Suprapubic skin (tissue), 4 donors: ENCODE measurements at places on chromosomes 5 and 9.

- peaks cover 23% of the 10 kb centered on the region for H3K27me3 ChIP-seq
- no peak for DNase-seq
- no peak overlapping the region for H3K4me3 ChIP-seq
- peaks cover 25% of the 10 kb centered on the region for H3K4me1 ChIP-seq
- H3K27ac ChIP-seq, result no peak overlapping the region
These were observed 825 bp downstream of the LRRC14B start for GRCh38 chr5:191949-192690.

DNA sequence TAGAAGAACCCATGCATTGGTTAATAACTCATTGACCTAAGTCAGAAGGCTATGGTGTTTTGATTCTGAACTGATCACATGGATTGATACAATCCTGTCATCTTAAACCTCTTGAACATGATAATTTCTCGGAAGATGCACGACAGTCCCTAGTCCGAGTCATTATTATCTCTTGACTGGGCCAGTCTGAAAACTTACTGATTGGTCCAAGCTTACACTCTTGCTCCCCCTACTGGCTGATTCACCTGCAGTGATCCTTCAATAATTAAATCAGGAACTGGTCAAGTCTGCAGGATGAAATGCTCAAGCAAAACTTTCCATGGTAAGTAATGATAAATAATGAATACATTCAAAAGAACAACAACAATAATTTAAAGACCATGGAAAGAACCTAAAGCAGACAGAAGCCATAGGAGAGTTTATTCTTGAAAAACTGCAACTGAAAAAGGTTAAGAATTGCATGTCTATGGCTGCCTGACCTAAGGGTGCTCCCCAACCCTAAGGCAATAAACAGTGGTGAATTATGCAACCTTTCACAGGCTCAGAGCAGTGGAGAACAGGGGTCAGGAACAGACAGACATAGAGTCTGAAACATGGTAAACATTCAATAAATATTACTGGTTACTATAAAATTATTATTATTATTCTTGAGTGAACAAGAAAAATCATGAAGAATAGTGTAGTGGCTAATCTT is 79.3 kb downstream of the BRINP1 start:
- H3K27me3 ChIP-seq, result no peaks in the 10 kb centered on the region
- no peaks in the 10 kb centered on the region for H3K4me1 ChIP-seq
- H3K27ac ChIP-seq, result no peak overlapping the region
- H3K36me3 ChIP-seq, result no peaks in the 10 kb centered on the region
- H3K4me3 ChIP-seq, result no peak overlapping the region

- H3K36me3 ChIP-seq, result no peaks in the 10 kb centered on the region
- no peak for DNase-seq
- H3K27me3 ChIP-seq, result no peaks in the 10 kb centered on the region
- no peak overlapping the region for H3K4me3 ChIP-seq
These were observed 66.4 kb upstream of the PIK3R1 start for GRCh38 chr5:68149189-68149588.

GRCh38 chr5:58060996-58061395 is 398.9 kb downstream of the PLK2 start:
- H3K4me1 ChIP-seq, result no peaks in the 10 kb centered on the region
- no peaks in the 10 kb centered on the region for H3K36me3 ChIP-seq
- no peak for DNase-seq
- H3K4me3 ChIP-seq, result no peak overlapping the region

DNA sequence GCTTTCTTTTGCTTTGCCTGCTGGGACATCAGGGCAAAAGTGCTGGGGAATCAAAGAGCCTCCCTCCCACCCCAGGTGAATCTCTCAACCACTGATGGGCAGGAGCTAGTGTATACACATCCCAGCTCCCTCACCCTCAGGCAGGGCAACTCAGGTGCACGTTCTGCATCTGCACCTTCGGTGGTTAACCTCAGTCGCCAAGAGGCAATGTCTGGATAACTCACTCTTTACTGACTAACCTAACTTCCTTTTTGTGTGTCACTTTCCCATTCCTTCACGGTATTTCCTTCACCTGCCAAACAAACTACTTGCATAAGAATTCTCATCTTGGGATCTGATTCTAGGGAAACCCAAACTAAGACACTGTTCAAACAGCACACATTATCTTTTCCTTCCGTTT is 26.3 kb downstream of the CNTFR start:
- H3K4me3 ChIP-seq, result no peak overlapping the region
- H3K4me1 ChIP-seq, result peaks cover 19% of the 10 kb centered on the region
- DNase-seq, result no peak
- H3K27me3 ChIP-seq, result peaks cover 22% of the 10 kb centered on the region

DNA sequence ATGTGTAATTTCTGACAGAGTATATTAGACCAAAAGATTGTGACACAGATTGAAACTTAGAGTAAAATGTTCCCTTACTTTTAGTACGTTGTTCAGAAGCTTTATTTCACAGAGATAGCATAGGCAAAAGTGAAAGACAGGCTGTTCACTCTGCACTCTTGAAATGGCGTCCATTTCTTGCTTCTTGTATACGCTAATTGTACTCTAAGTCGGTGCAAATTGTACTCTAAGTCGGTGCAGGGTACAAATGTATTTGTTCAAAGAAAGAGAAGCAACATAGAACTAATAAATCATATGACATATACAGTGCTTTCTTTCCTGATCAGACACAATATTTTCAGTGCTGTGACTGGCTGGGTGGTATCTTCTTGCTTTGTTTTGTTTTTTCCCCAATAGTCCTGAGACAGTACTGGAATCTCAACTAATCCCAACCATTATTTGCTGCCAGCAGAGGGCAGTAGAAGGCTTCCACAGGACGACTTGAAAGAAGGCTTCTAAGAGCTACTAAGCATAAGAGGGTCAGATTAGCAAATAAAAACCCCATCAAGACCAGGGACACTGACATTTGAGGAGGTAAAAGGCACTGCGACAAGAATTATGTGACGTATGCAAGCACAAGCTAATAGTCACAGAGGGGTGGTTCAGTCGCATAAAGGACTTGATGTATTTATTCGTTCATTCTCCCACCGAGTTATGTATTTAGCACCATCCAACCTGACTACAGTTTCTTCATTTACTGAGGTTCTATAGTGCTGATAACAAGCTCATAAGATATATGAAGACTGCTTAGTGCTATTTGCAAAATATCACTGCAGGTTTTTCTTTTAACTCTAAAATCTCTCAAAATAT is 831.8 kb downstream of the TAF11L14 start:
- no peaks in the 10 kb centered on the region for H3K36me3 ChIP-seq
- H3K27ac ChIP-seq, result no peak overlapping the region
- DNase-seq, result peak; percentile 58
- no peak overlapping the region for H3K4me3 ChIP-seq
- no peaks in the 10 kb centered on the region for H3K27me3 ChIP-seq
- no peaks in the 10 kb centered on the region for H3K4me1 ChIP-seq

GRCh38 chr5:51387884-51388275 is 4.6 kb downstream of the ISL1 start:
- peaks cover 41% of the 10 kb centered on the region for H3K4me1 ChIP-seq
- no peak for DNase-seq
- H3K36me3 ChIP-seq, result no peaks in the 10 kb centered on the region

GRCh38 chr9:128068386-128069205 is 564 bp downstream of the SLC25A25 start:
- no peaks in the 10 kb centered on the region for H3K27me3 ChIP-seq
- peaks cover 2% of the 10 kb centered on the region for H3K36me3 ChIP-seq
- peaks cover 72% of the 10 kb centered on the region for H3K4me1 ChIP-seq
- DNase-seq, result no peak

- H3K4me3 ChIP-seq, result no peak overlapping the region
- no peaks in the 10 kb centered on the region for H3K27me3 ChIP-seq
- H3K36me3 ChIP-seq, result no peaks in the 10 kb centered on the region
- no peak for DNase-seq
- no peak overlapping the region for H3K27ac ChIP-seq
- no peaks in the 10 kb centered on the region for H3K4me1 ChIP-seq
These were observed 93.8 kb upstream of the FAM120A start for GRCh38 chr9:93357649-93358048.

- no peak overlapping the region for H3K27ac ChIP-seq
- peaks cover 3% of the 10 kb centered on the region for H3K27me3 ChIP-seq
- no peak for DNase-seq
- H3K4me1 ChIP-seq, result no peaks in the 10 kb centered on the region
- H3K36me3 ChIP-seq, result no peaks in the 10 kb centered on the region
These were observed 42.5 kb downstream of the ADAMTS16 start for GRCh38 chr5:5182508-5183188.

- H3K4me3 ChIP-seq, result no peak overlapping the region
- H3K4me1 ChIP-seq, result peaks cover 21% of the 10 kb centered on the region
- no peak for DNase-seq
- H3K27ac ChIP-seq, result no peak overlapping the region
- H3K36me3 ChIP-seq, result no peaks in the 10 kb centered on the region
- H3K27me3 ChIP-seq, result no peaks in the 10 kb centered on the region
These were observed 263.5 kb downstream of the TAF11L14 start for GRCh38 chr5:17897776-17898175.

GRCh38 chr9:99037769-99038483 is 67.0 kb upstream of the TGFBR1 start:
- H3K36me3 ChIP-seq, result peaks cover 4% of the 10 kb centered on the region
- H3K27ac ChIP-seq, result peak overlapping the region; percentile 31
- H3K27me3 ChIP-seq, result no peaks in the 10 kb centered on the region
- no peak overlapping the region for H3K4me3 ChIP-seq
